HEK293T (cell line): ENCODE measurements at places on chromosomes 5 and 9.

- DNase-seq: no peak
Measured at GRCh38 chr5:69113851-69114250, 20.0 kb downstream of the SLC30A5 start.

GRCh38 chr5:178996156-178996555 is 1.0 kb upstream of the GRM6 start:
- DNase-seq: peak; percentile 1

GRCh38 chr9:131006601-131007000 is 2.4 kb upstream of the LAMC3 start:
- DNase-seq: no peak

DNA sequence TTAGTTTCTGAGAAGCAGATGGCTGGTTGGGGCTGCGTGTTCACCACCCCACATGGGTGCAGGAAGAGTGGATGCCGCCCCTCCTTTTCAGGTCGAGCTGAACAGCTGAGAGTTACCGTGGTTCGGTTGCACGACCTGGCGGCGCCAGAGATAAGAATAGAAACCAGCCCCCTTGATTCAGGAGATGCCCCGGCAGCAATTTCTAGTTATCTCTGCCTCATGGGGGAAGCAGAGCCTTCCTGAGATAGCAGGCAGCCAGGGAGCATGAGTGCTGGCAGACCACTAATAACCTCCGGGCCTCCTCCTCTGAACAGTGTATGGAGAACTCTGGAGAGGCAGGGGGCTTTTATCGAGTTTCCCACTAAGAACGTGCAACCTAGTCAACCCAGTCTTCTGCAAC is 177.8 kb downstream of the NSG2 start:
- no peak for DNase-seq

DNA sequence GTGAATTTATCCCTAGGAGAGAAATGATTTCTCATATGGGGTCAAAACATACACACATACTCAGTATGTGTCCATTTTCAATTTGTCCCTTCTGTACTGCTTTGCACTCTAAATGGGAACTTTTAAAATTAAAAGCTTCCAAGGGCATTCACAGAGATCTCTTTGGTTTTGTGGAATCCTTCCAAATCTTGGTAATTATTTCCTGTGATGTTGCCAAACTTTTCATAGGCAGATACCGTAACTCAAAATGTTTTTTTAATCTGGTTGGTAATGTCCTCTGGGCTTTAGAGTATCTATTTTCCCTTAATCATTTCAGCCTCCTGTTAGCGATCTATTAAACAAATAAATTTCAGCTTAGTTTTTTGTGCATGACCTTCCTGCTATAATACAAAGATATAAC is 282.4 kb downstream of the ARHGEF28 start:
- DNase-seq: no peak

DNA sequence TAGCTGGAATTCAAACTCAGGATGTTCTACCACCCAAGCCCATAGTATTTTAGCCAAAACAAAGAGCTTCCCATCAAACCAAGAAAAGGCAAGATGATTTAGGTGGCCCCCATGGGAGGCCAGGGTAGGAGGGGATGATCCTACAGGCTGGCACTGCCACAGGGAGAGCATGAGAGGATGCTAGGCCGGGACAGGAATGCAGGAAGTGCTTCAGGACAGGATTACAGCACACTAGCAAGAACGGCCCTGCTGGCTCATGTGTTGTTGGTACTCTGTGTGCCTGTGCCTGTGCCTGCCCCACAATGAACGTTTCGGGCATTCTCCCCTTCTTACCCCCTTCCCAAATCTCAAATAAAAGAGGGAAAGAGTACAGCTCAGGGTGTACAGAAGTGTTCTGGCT is 110.7 kb upstream of the TRIM32 start:
- no peak for DNase-seq

DNA sequence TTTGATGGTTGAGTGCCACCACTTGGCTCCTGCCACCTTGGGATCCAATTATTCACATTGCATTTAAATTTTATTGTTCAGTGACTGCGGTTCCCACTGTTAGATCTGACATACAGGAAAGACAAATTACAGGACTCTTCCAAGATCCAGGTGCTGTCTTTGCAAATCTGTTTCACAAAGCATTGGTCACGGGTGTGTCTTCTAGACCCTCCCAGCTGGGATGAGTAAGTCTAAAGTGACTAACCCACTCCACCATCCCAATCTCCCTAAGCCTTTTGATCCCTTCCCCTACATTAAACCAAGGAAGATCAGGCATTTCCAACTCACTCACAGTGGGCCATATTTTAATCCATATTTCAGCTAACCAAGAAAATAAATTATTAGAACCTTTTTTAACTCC is 1016.3 kb upstream of the CTNND2 start:
- no peak for DNase-seq

DNA sequence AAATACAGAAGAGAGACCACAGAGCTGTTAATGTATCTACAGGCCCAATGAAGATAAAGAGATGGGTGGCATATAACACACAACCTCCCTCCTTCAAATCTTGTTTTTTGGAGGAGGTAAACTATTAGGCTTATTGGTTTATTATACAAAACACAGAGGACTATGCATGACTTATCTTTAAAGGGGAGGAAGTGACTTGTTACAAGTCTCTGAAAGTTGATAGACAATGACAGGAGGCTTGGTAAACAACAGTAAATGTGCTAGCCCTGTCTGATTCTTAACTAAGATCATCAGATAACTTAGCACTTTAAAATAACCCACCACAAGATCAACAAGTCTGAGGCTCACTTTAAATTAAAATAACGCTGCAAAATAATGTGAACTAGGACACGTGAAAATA is 219.0 kb downstream of the MLLT3 start:
- DNase-seq: no peak

- DNase-seq: peak; percentile 48
Measured at GRCh38 chr5:106843812-106844416, 826.8 kb downstream of the EFNA5 start.
